ENCODE measurements at places on chromosomes 6 and 20.

- DNase-seq = peak; percentile 36
These were observed 806.3 kb upstream of the GJE1 start for GRCh38 chr6:141326426-141326825.

GRCh38 chr6:24960991-24961475 lies 25.3 kb upstream of the RIPOR2 start:
- DNase-seq = no peak

GRCh38 chr6:14031516-14031915 lies 86.1 kb upstream of the CD83 start:
- no peak for DNase-seq

GRCh38 chr20:5073660-5074231 lies 46.0 kb downstream of the PCNA start:
- no peak for DNase-seq

DNA sequence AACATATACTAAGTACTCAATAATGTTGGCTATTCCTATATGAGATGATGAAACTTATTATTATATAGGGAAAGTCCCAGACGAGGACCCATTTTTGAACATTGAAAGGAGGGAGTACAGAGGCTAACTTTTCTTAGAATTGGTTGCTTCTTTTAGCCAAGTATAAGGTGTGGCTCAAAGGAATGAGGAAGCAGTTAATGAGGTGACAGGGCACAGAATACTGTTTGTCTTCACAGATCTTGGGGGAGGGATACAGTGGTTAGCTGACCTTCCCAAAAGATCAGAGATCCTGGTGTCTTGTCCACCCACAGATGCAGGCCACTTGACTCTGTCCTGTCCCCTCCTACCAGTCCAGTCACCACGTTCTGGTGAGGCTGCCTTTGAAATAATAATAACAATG lies 67.8 kb upstream of the EPB41L1 start:
- no peak for DNase-seq

- no peak for DNase-seq
These were observed 622 bp downstream of the MAFB start for GRCh38 chr20:40688129-40689099.

GRCh38 chr20:59138114-59138748 lies 25.4 kb upstream of the ZNF831 start:
- no peak for DNase-seq

DNA sequence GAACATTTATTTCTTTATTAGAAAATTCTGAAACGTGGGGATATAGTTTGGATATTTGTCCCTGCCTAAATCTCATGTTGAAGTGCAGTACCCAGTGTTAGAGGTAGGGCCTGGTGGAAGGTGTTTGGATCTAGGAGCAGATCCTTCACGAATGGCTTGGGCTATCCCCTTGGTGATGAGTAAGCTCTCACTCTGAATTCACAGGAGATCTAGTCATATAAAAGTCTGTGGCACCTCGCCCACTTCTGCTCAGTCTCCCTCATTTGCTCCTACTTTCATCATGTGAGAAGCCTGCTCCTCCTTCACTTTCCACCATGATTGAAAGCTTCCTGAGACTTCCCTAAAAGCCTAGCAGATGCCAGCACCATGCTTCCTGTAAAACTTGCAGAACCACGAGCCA lies 96.8 kb upstream of the GJE1 start:
- no peak for DNase-seq

GRCh38 chr6:19866985-19867627 lies 29.9 kb downstream of the ID4 start:
- DNase-seq = no peak

GRCh38 chr6:136338486-136338885 lies 48.8 kb upstream of the BCLAF1 start:
- no peak for DNase-seq

DNA sequence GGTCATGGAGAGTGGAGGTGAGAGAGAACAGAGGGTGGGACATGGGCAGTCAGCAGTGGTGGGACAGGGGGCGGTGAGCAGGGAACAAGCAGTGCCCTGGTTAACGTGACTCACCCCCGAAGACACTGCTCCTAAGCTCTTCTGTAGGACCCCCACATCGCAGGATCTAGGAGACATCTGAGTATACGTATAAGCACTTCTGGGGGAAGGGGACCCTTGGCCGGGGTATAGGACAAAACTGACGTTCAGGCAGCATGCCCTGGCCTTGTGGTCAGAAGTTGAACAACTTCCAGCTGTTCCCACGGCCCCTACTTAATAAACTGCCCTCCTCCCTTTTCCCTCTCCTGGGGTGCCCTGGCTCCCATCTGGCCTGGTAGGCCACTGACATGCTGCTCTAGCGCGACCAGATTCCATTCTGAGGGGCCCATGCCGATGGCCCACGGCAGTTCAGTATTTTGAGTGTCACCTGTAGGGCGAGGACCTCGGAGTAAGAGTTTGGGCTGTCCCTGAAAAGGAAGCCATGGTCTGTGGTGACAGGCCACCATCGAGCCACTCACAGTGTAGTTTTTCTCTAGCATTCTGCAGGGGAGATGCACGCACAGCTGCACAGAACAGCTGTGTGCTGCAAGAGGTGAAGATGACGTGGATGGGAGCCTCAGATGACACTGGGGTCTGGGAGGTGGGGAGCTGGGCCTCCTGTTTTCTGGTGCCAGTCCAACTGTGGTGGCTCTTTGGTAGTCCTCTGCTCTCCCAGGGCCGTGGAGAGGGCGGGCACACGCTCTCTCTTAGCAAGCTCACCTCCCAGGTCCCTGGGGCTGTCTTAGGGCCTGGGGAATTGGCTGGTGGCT lies 38.4 kb downstream of the PPP1R3G start:
- no peak for DNase-seq

GRCh38 chr6:32529697-32530430 lies at the start of gene HLA-DRB5:
TSS of gene HLA-DRB5 (minus strand) at chr6:32530287. CDS start at chr6:32530224, 63 bp downstream.
- DNase-seq = no peak

GRCh38 chr20:31654534-31654933 lies 16.8 kb downstream of the COX4I2 start:
- no peak for DNase-seq

- DNase-seq = no peak
These were observed 589.4 kb downstream of the RFPL4B start for GRCh38 chr6:112936504-112936903.

GRCh38 chr6:160305926-160306713 lies 42.1 kb upstream of the SLC22A3 start:
- DNase-seq = no peak

GRCh38 chr6:71224011-71224410 lies 64.6 kb upstream of the OGFRL1 start:
- DNase-seq = no peak

DNA sequence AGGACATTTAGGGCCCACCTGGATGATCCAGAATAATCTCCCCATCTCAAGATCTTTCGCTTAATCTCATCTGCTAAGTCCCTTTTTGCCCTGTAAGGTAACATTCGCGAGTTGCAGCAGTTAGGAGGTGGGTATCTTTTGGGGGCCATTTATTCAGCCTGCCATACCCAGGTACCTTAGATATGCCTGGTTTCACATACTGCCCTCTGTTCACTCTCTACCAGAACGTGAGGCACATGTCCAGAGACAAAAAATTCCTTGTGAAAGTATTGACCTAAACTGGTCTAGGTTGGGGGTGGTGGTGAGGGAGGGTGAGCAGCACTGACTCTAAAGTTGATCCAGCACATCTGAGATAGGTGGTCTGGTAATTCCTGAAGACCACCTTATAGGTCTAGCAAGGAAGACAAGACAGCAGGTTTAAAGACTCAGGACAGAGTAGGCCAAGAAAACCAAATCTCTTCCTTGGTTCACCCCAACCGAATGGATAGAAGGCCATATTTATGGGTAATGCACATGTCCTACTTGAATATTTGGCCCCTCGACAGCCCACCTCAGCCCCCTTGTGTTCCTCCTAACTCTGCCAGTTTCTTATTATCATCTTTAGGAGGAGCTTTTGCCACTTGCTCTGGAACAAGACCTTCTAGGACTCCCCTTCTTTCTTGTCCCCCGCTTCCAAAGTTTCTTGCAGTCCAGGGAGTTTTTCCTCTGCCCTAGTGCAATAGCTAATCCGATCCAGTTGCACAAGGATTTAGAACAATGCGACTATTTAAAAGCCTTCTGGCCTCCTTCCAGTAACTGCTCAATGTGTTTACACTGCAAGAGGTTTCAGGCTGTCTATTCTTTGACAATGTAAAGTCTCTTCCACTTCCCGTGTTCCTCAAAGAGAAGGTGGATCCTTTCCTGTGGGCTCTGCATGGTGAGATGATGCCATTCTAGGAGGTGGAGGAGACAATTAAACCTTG lies 213.0 kb upstream of the LAMP5 start:
- DNase-seq = no peak

DNA sequence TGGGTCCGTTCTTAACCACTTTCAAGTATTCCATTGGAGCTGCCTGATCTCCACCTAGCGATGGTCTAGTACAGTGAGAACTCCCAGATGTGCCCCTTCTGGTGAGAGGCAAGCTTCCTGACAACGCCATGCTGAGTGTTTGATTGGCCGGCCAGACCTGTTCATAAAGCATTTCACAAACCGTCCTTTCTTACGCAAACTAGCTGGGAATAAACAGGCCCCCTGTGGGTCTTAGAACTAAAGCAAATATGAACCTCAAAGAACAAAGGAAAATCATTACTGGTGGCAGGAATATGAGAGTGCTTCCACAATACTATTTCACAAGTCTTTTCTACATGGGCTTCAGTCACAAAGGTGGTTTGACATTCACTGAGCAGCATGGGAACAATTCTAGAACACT lies 15.6 kb upstream of the GCNT2 start:
- DNase-seq = no peak

- no peak for DNase-seq
These were observed 31.6 kb downstream of the NKX2-4 start for GRCh38 chr20:21365771-21366170.

GRCh38 chr6:122778985-122779661 lies 393 bp upstream of the FABP7 start:
- no peak for DNase-seq

GRCh38 chr6:2108700-2109306 lies 136.6 kb downstream of the GMDS start:
- no peak for DNase-seq

- no peak for DNase-seq
These were observed 115.2 kb upstream of the BCLAF1 start for GRCh38 chr6:136404627-136405419.

GRCh38 chr6:146456886-146457285 lies 86.7 kb upstream of the RAB32 start:
- DNase-seq = no peak

- DNase-seq = no peak
These were observed 129.8 kb upstream of the PRND start for GRCh38 chr20:4591975-4592315.

- no peak for DNase-seq
These were observed 246.9 kb downstream of the UBE3D start for GRCh38 chr6:82818727-82819126.

- no peak for DNase-seq
These were observed 21.9 kb upstream of the SGK2 start for GRCh38 chr20:43536817-43537440.

- no peak for DNase-seq
These were observed 51.5 kb downstream of the GMDS start for GRCh38 chr6:2193931-2194330.

DNA sequence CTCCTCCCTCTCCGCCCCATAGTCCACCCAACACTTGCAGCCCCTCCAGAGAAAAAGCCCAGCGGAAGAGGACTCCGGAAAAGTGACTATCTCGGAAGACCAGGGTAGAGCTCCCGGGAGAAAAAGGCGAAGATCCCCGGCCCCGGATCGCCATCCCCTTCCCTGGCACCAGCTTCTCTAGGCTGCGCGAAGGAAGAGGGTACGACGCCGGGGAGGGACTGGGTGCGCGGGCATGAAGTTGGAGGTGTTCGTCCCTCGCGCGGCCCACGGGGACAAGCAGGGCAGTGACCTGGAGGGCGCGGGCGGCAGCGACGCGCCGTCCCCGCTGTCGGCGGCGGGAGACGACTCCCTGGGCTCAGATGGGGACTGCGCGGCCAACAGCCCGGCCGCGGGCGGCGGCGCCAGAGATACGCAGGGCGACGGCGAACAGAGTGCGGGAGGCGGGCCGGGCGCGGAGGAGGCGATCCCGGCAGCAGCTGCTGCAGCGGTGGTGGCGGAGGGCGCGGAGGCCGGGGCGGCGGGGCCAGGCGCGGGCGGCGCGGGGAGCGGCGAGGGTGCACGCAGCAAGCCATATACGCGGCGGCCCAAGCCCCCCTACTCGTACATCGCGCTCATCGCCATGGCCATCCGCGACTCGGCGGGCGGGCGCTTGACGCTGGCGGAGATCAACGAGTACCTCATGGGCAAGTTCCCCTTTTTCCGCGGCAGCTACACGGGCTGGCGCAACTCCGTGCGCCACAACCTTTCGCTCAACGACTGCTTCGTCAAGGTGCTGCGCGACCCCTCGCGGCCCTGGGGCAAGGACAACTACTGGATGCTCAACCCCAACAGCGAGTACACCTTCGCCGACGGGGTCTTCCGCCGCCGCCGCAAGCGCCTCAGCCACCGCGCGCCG lies 822 bp downstream of the FOXQ1 start:
- DNase-seq = no peak

DNA sequence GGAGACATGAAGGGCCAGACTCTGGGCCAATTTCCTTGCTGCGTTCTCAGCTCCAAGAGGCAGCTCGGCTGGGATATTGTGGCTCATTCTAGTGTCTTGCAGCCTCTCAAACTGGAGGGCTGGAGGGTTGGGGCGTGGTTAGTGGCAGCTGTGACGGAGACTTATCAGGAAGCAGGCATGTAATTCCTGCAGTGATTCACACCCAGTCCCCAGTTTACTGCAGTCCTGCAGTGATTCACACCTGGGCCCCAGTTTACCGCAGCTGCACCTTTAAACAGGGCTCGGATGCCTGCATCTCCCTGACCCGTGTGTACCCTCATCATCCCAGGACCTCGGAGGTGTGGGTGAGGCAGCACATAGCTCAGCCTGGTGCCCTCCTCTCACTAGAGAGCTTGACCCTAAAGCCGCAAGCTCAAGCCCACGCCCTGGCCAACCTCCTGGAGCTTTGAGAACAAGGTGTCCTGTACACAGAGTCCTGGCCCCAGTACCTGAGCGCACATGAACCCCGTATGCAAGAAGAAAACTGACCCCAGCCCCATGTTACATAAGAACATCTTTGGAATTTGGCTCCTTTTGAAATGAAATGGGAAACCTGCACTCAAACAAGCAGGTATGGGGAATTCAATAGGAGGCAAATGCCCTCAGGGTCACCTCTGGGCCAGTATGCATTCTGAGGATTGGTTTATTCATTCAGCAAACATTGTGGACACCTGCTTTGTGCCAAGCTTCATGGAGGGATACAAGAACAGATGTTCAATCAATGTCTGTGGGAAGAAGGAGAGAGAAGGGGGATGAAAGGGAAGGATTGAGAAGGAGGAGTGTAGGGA lies 55.3 kb upstream of the FAM83D start:
- no peak for DNase-seq
